ENCODE measurements at places on chromosomes 1 and 21.
A peak's percentile ranks its signal among the peaks of the same experiment; 100 is the strongest.

GRCh38 chr1:61518670-61519400, 206.1 kb downstream of the TM2D1 start:
- peak; percentile 35 for DNase-seq

DNA sequence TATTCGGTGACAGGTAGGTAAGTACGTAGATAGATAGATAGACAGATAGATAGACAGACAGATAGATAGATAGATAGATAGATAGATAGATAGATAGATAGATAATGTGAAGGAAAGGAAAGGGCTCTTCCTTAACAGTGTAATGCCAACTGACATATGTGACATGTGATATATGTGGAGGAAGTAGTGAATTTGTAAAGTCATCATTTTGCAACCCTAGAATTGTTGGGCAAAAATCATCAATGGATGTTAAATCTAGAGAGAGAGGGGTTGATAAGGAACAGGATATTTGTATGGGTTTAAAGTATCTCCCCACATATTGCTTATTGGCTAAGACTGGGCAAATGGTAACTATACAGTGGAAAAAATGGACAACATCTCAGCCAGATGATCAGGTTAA, 166.6 kb downstream of the ROR1 start:
- DNase-seq = no peak

- DNase-seq = no peak
These were observed 40.4 kb downstream of the COL18A1 start for GRCh38 chr21:45445369-45445768.

- DNase-seq = peak; percentile 73
These were observed 21.5 kb upstream of the LEFTY2 start for GRCh38 chr1:225962440-225962975.

DNA sequence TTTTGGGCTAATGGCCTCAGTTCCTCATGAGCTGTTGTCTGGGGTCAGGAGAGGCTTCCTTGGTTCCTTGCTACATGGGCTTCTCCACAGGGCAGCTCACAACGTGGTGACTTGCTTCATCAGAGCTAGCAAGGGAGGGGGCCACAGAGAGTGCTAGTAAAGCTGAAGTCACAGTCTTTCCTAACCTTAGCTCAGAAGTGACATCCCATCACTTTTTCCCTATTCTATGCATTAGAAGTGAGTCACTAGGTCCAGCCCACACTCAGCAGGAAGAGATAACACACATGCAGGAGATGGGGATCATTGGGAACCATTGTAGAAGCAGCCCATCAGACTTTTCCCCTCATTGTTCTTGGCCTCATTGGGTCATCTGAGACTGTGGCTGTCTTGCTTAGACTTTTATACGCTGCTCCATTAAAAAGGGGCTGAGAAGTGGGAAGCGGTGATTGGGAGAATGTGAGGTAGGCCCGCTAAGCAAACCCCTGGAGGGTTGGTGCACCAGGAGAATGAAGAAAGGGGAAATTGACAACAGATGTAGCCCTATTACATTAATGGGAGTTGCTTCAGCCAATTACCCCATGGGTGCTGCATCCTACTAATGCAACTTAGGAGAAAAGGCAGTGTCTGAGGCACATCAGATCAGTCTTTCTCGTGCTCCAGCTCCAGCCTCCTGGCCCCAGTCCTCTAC, 22.1 kb upstream of the IGSF21 start:
- DNase-seq = no peak

GRCh38 chr1:18328803-18329202, 151.9 kb upstream of the KLHDC7A start:
- DNase-seq = no peak

DNA sequence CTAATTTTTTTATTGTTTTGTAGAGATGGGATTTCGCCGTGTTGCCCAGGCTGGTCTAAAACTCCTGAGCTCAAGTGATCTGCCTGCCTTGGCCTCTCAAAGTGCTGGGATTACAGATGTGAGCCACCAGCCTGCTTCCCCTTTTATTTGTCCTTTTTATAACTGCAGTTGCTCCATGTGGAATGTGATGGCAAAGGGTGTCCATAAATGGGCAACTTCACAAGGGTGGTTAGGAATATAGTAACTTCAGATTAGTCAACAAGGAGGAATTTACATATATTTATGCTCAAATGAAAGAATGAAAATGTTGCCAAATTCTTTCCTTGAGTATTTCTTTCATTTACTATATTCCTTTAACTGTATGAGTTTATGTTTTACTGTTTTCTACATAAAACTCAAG, 182.9 kb downstream of the BACH1 start:
- no peak for DNase-seq

DNA sequence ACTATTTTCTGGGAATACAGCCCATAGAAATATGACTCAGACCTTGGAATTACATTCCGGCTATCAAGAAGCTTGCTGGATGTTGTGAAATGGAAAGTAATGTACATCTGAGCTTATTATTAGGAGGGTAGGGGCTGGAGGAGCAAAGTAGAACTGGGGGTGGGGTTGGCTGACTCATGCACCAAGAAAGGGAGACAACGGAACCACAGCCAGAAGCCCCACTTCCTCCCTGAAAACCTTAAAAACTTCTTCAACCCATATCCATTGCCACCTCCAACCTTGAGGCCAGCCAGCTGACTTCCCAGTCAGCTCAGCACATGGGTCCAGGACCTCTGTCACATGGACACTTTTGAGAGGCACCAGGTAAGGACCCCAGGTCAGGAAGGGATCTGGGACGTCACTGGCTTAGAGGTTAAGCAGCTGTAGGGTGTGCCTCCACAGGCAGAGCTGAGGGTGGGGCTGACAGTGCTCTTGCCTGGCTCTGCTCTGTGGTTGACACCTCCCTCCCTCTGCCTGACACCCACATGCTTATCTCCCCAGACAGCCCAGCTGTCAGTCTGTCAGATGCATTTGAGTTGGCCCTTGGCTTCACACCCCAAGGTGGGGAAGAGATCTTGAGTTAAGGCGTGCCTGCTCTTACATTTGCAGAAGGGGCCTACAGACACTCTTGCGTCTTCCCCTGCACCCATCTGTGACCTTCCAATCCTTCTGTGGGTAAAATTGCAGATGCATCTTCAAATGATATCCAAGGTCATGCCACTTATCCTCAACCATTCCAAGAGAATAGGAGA, 5.7 kb upstream of the ZNF683 start:
- DNase-seq = peak; percentile 84

GRCh38 chr21:33662046-33662445, 19.7 kb downstream of the ITSN1 start:
- DNase-seq = no peak

DNA sequence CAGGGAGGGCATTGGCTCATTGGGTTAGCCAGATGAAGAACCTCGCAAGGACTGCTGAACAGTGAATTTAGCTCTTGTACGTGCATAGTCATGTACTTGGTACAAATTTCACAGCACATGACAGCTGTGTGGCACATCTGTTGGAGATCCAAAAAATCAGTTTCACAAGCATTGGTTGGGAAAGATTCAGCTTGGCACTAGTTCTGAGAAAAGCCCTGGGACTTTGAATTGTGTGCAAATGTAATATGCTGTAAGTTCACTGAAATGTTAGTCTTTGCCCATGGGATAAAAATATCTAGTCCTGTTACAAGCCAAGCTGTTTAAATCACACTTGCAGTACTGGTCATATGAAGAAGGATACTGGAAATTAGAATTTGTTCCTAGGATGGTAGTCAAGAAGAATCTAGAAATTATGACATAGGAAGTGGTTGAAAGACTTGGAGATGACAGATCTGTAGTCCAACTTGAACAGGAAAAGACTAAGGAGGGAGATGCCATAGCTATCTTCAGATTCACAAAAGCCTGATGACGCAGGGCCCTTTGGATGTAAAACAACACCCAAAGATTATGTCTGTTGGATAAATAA, 19.2 kb downstream of the LAMC2 start:
- DNase-seq = no peak

Measured in GM12865 (cell line).